Naive thymus-derived CD8-positive, alpha-beta T cell (primary cell): ENCODE measurements at places on chromosomes 12 and 14.

- DNase-seq: no peak
Observed at GRCh38 chr12:7787574-7788293, 1.5 kb upstream of the NANOG start.

DNA sequence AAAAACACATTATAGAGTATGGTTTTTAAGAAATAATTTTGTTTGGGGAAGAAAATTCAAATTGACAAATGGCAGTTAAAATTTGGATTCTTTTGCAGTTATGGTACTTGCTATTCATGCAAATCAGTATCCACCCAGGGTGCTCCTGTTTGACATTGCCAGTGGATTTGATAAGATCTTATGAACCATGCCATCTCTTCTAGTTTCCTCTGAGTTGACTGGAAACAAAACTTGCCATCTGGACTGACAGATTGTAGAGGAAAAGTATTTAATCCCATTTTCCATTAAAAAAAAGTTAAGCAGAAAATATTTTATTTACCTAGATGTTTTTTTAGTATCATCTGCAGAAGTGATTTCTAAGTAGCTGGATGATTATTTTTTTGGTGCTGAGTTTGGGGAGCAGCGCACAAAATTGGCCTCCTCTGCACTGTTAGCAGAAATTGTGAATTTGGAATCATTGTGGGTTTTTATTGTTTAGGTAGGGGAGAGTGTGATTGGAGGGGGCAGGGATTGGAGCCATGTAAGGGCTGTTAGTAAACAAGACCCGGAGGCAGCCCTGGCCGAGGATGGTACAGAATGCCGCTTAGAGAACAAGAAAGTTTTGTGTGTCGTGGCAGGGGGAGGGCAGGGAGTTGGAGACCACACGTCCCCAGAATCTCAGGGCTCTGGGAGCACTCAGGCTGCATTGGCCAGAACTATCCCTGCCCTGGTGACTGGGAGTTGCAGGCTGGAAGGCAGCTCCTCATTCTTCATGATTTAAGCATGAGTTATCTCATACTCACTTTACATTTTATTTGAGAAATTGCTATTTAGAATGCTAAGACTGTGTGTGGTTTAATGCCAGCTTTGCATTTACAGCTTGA, 56.6 kb downstream of the WDR20 start:
- no peak for DNase-seq

DNA sequence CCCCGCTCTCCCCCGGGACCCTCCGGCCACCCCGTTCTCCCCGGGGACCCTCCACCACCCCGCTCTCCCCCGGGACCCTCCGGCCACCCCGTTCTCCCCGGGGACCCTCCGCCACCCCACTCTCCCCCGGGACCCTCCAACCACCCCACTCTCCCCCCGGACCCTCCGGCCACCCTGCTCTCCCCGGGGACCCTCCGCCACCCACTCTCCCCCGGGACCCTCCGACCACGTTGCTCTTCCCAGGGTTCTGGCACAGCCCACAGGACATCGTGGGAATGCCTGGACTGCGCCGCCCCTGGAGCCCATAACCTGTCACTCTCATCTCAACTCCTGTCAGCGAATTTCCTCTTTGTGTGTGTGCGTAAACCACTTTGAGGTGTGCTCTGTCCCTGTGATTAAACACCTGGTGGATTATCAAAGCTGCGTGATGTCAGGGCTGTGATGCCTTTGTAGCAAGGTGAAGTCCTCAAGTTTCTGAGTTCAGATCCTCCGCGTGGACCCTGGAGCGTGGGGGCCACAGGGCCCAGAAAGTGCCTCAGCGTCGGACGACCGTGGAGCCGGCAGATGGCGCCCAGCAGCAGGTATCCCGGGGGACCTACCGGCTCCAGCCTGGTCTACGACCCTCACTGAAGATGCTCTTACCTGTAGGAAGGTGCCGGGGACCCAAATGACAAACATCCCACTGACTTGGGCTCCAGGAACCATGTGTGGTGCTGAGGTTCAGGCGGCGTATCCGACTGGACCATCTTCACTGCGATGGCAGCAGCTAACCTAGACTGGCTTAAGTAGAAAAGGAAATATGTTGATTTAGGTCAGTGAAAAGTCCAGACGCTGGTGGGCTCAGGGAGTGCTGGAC, 63.2 kb upstream of the GALNT9 start:
- no peak for DNase-seq

- no peak for DNase-seq
Observed at GRCh38 chr12:54509617-54510016, 12.1 kb downstream of the NCKAP1L start.
